ENCODE measurements at places on chromosomes 1 and 21.

DNA sequence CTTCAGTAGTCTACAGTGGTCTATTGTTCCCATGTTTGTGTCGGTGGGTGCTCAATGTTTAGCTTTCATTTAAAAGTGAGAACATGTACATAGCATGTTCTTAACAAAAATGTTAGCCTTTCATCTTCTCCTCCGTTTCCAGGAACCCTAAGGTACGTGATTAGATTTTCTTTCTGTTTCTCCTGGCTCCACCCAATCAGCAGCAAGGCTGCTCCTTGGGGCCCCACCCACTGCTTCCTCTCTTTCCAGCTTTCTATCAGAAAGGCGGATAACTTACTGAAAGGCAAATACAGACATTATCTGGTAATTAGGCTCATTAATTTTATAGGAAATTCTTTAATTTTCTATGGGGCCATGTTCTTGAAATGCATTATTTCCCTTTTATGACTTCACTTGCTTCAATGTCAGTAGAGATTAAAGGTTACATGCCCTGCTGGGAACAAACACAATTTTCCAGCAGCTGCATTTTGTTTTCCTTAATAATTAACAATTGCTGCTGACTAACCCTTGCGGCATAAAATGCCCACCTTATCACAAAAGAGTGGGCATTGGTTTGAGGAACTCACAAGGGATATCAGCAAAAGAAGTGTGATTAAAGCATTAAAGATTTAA is 324.9 kb upstream of the SNX7 start:
- DNase-seq: no peak

DNA sequence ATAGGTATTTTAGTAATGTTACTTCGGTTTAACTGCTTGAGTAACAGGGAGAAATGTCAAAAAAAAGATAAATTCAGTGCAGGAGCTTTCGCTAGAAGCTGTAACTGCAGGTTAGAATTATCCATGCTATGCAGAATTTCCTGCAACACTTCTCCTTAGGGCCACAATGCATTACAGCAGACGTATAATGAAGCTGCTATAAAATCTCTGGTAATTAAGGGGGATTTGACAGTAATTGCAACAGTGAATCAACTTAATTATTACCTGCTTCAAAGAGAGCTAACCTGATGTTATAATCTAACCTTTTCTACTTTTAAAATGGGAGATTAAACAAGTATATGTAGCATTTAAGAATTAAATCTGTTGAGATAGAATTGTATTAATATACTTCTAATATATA is 92.6 kb downstream of the ATG4C start:
- DNase-seq: no peak

DNA sequence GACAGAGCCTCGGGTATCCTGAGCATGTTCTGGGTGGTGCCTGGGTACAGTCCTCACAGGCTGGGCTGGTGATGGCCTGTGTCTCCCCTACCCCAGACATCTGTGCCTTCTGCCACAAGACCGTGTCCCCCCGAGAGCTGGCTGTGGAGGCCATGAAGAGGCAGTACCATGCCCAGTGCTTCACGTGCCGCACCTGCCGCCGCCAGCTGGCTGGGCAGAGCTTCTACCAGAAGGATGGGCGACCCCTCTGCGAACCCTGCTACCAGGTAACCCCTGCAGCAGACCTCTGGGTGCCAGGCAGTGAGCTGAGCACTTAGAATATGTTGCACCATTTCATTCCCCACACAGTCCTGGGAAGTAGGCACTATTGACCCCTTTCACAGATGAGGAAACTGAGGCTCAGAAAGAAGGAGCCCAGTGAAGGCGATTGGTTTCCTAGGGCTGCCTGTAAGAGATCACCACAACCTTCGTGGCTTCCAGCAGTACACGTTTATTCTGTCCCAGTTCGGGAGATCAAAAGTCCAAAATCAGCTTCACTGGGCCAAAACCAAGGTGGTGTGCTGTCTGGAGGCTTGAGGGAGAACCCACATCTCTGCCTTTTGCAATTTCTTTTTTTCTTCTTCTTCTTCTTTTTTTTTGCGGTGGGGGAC is 11.8 kb downstream of the FBLIM1 start:
- DNase-seq: no peak

DNA sequence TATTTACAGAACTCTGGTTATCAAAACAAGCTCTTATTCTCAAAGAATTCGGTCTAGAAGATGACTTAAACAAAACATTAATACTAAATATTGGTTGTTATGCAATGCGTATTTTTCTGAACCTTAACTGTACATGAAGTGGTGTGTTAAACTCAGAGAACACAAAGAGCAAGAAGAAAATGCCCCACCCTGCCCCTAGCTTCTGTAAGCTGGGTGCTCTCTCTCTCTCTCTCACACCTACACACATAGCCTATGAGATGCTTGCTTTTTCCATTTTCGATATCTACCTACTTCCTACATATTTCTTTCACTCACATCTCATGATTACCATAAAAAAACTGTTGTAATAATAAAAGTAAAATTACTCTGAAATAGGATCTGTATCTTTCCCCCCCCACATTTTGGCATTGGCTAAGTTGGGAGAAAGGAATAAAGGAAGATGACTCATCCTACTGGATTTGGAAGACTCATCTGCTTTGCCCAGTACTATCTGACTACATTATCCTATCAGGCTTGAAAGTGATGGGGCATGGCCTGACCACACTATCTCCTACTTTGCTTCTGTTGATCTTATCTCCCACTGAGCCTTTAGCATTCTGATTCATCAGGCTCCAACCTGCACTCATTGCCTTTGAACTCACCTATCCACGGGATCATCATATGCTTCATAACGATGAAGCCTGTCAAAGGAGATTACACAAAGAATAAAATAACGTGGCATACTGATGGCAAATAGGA is 2.9 kb downstream of the CRYZ start:
- no peak for DNase-seq

DNA sequence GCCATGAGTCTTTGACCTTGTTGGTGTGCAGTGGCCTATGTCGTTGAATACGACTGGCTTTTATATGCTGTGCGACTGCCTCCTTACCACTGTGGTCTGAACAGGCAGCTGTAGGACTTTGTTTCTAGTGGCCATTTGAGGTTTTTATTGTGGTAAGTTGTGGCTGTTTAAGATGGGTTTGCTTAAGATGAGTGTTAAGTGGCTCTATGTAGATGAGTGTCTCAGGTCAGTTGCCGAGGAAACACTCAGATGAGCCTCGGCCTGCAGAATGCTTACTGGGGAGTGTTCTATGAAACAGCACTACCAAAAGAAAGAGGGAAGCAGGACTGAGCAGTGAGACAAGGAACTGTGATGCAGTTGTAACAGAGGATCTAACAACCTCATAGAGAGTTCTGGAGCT is 14.9 kb upstream of the CD1C start:
- DNase-seq: no peak

DNA sequence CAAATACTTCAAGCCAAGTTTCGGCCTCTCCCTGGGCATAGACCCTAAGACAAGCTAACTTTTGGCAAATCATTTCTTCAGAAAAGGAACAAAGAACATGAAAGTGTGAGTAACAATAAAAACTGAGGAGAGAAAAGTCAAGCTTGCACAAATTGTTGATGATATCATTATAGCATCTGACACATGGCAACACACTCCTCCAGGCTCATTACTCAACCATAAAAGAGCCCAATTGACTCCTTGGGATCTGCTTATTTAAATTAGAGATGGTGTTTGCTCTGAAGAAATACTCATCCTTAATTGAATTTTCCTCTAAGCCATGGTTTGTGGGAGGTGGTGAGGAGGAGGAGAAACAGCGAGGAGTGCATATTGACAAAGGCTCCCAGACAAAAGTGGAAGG is 54.5 kb downstream of the TNFSF4 start:
- DNase-seq: no peak
